ENCODE measurements at places on chromosomes 12 and 14.

GRCh38 chr12:86158956-86159355 lies 97.2 kb downstream of the MGAT4C start:
- no peak for DNase-seq

GRCh38 chr14:24293525-24293924 lies 6.1 kb downstream of the DHRS1 start:
- no peak for DNase-seq

DNA sequence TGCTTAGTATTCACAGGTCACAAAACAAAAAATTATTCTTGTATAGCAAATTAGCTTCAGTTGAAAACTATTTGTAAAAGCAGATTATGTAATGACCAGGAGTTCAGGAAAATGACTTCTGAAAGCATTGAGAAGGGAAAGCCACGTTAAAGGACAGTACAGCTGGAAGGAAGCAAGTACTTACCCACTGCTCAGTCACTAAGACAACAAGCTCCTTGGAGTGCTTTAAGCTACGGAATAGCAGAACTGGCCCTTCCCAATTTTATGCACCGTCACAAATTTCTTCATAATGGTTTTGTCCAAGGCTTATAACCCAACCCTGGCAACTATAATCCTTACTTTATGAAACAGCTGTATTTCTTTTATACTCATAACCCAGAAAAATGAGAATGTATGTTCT lies 13.0 kb upstream of the SNAPC1 start:
- no peak for DNase-seq

DNA sequence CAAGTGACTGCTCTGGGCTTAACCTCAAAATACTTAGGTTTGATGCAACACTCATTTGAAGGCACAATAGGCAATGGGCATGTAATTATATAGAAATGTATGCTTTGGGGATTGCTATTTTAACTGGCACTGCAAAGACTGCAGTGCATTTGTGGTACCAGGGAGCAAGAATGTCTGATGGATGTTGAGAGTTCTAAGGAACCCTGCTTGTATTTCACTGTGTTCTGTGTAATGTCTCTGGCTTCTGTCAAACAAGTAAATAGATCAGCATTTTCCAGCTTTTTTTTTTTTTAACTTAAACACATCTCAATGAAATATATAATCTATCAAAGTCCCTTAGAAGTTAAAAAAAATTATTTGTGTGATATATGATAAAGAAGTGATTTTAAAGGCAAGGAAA lies 94.8 kb upstream of the ATP2B1 start:
- DNase-seq: no peak

GRCh38 chr12:132466241-132467201 lies 23.4 kb upstream of the FBRSL1 start:
- DNase-seq: no peak

DNA sequence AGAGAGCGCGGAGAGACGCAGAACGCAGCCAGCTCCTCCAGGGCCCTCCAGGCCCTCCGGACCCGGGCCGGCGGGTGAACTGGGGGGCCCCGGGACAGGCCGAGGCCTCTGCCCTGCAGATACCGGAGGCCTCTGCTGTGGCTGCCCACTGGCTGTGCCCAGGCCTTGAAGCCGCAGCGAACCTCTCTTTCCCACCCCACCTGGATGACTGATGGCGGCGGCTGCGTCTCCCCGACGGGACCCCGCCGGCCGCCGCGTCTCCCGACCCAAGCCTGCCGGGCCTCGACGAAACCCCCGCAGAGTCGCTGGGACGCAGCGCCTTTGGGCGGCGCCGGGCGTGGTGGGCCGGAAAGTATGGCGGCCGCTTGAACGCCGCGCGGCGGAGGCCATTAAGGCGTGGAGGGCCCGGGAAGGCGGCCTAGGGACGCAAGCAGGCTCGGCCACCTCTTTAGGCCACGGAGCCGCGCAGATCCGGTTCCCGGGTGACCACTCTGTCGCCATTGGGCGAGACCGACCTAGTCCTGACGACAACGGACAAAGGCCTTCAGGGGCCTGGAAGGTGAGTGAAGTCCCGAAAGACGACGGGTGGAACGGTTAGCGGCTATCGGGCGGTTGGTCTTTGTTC lies 8.4 kb upstream of the ERGIC2 start:
- DNase-seq: no peak

GRCh38 chr14:64759555-64759938 lies 55.3 kb downstream of the PLEKHG3 start:
- no peak for DNase-seq

- DNase-seq: no peak
These were observed 66.7 kb downstream of the PDE3A start for GRCh38 chr12:20434996-20435395.

DNA sequence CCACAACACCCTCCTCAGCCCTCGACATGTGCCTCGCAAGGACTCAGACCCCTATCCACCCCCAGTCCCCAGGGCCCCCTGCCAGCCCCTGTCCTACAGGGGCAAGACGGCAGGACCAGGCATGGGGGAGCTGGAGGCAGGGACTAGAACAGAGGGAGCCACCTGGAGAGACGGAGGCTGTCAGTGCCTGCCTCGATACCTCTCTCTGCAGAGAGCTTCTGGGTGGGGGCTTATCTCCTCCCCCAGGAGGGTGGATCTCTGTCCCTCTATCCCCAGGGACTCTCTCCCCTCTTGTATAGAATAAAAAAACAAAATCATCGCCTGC lies 2.0 kb upstream of the CPNE6 start:
- no peak for DNase-seq

DNA sequence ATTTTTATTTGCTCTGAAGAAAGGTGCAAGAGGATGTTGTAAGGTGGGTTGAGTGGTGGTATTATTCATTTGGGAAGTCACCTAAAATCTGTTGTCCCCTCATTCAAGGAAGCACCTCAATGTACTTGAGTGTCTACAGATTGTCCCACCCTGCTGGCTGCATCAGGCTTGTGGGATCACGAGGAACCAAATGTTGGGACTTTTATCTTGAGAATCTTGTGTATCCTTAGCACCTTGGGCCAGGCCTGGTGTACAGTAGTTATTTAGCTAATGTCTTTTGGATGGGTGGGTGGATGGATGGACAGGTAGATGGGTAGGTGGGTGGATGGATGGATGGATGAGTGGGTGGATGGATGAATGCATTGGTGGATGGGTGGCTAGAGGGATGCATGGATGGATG lies 519.3 kb downstream of the BCL11B start:
- no peak for DNase-seq

DNA sequence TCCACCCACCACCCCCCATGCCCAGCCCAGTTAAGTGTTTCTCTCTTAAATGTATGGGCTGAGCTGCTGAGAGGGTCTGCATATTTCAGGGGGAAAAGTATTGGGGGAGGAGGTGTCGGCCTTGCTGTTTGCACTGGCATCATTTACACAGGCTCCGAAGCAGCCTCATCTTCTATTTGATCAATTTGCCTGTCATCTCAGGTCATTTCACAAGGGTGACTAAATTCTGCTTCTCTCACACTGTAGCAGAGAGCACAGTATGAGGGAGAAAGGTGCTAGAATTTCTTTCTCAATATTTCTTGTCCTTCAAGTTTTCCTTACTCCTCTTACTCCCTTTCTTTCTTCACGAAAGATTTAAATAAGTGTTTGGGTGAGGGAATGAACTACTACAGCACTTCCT lies 135.9 kb downstream of the AACS start:
- DNase-seq: no peak

GRCh38 chr12:112170376-112170775 lies 45.0 kb downstream of the TRAFD1 start:
- no peak for DNase-seq

DNA sequence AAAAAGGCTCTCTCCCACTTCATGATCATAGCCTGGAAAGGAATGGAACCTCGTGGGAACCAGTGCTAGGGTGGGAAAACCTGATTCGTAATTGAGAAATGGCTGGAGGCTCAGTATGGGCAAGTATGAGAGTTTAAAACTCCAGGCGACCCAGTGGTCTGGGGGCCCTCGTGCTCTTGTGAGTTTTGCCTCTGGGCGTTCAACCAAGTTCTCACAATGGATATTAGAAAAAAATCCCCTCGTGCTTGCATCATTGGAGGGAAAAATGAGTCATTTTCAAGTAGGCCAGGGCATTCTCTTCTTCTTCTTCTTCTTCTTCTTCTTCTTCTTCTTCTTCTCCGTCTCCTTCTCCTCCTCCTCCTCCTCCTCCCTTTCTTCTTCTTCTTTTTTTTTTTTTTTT lies 39.0 kb downstream of the GPR68 start:
- no peak for DNase-seq

DNA sequence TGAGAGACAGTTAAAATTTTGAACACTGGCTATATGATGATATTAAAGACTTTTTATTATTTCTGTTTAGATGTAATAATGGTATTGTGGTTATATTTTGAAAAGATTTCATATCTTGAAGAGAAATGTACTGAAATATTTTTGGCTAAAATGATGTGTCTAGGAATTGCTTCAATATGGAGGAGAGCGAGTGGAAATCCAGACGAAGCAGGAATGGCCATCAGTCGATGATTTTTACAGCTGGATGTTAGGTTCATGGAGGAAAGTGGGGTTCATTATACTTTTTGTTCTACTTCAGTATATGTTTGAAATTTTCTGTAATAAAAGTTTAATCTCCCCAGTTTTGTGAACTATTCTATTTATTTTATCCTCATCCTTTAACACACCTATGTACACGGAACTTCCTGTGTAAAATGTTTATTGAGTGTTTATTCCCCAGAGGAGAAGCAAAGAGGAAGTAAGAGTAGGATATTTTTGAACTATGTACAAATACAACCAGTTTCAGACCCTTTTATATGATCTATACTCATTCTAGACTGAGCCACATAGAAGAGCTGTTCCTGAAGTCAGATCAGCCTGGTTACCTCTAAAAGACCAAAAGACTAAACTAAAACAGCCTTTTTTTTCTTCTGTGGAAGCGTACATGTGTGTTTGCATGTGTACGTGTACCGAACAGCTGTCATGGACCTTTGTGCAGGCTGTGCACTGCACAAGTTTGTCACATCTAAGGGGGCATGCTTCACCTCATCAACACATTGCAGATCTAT lies 211.0 kb upstream of the NUDT4 start:
- no peak for DNase-seq

GRCh38 chr12:103308396-103308795 lies 187.4 kb downstream of the C12orf42 start:
- no peak for DNase-seq

DNA sequence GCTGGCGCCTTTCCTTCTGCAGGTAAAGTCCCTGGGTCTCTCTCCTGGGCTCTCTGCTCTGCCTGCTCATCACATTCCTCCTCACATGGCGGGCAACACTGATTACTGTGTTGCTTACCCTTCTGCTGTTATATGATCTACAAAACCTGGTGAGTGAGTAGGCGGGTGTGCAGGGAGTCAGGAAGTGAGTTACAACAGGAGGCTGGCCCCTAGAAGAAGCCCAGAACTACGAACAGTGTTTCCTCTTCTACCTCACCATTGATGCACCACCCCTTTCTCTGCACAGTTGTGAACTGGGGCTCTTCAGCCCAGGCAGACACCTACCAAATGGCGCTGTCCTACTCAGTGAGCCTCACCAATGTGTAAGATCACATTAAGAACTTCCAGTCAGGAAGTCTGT lies 4.9 kb upstream of the KLHL33 start:
- no peak for DNase-seq

All from SK-N-MC (cell line).